ENCODE measurements at places on chromosomes 7 and 10.

DNA sequence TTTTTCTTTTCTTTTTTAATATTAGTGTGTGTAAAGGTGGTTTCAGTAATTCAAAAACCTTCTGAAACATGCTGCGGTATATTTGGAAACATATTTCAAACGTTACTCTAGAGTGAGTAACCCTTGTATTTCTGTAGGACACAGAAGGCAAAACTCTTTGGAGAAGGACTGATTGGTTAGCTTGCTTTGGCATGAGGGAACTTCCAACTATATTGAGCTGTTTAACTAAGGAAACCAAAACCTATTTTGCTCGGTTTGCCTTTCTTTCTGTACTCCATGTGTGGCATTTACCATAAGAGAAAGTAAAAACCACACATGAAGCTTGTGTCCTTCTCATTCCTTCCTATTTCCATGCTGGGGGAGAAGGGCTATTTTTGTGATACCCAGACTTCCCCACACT is 149.8 kb downstream of the DYNC1I1 start:
- no peak for DNase-seq

- no peak for DNase-seq
Observed at GRCh38 chr10:10959666-10960065, 58.0 kb upstream of the CELF2 start.

DNA sequence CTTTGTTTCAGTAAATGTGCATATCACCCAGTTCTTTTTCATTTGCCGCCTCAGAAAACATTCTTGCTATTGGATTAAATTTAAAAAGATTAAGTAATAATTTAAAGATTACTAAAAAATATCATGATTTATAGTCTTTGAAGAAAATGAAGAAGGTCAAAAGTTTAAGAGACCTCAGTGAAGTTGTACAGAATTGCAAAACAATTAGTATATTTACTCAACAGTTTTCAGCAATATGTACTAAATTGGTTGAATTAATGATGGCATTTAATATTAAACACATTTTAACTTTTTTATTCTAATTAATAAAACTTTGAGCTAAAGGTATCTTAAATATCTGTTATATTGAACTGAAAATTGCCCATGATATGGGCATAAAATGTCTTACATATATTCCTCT is 49.9 kb upstream of the KLF6 start:
- no peak for DNase-seq

DNA sequence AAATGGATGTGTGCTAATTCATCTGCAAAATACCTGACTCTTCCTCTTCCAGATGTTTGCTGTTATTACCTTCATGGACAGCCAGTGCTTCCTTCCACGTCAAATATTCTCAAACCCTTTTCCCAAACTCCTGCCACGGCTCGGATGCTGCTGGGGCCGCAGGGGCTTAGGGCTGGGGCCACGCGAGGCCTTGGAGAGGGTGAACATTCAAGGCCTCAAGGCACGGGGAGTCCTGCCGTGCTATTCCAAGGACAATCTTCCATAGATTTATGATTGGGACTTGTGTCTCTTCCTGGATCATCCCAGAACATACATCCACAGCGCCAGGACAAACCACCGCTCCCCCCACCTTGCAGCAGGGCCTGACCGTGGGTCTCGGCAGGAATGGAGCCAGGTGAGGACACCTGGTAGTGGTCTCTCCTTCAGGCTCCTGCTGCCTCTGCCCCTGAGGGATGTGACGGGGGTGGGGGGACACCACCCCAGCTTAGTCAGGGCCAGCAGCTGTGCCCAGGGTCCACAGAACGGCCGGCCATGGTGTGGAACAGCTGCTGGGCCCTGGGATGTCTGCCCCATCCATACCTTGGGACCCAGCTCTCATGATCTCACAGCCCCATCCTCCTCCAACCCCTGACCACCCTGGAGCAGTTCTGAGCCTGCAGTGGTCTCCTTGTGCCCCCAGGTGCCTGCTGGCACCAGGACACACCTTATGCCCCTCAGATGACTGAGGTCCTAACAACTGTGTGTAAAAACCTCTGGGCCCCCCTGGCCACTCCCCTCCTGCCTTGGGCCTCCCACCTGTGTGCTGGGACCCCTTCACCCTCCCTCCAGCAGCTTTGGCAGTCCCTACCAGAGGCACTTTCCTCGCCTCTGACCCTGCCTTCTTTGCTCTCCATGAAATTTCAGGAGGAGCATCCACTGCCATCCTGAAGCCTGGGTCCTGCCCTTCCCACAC is 16.7 kb downstream of the VIPR2 start:
- no peak for DNase-seq

DNA sequence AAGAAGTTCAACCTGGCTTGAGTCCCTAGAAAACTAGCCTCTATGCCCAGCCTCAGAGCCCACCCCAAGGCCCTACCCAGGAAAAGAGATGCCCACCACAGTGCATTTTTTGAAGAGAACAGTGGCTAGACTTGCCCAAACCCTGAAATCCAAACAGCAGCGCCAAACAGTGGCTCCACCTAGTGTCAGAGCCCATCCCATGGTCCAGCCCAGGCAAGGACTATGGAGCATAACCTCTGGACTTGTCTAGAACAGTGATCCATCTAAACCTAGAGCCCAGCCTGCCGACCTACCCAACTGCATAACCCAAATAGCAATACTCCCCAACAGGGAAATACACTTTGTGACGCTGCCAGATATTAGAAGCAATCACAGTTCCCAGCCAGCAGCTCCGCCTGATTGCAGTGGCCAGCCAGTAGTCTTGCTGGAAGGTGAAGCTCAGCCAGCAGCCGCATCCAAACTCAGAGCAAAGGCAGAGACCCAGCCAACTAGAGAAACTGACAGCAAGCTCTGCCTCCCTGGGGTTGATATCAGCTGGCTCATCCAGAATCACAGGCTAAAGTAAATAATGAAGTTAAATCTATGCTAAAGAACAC is 44.5 kb downstream of the HBP1 start:
- DNase-seq: no peak

DNA sequence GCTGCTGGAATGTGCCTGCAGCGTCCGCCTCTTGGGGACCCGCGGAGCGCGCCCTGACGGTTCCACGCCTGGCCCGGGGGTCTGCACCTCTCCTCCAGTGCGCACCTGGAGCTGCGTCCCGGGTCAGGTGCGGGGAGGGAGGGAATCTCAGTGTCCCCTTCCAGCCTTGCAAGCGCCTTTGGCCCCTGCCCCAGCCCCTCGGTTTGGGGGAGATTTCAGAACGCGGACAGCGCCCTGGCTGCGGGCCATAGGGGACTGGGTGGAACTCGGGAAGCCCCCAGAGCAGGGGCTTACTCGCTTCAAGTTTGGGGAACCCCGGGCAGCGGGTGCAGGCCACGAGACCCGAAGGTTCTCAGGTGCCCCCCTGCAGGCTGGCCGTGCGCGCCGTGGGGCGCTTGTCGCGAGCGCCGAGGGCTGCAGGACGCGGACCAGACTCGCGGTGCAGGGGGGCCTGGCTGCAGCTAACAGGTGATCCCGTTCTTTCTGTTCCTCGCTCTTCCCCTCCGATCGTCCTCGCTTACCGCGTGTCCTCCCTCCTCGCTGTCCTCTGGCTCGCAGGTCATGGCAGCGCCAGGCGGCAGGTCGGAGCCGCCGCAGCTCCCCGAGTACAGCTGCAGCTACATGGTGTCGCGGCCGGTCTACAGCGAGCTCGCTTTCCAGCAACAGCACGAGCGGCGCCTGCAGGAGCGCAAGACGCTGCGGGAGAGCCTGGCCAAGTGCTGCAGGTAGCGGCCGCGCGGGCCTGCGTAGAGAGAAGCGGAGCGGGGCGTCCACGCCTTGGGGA is 645 bp downstream of the SLC26A4 start:
- no peak for DNase-seq

DNA sequence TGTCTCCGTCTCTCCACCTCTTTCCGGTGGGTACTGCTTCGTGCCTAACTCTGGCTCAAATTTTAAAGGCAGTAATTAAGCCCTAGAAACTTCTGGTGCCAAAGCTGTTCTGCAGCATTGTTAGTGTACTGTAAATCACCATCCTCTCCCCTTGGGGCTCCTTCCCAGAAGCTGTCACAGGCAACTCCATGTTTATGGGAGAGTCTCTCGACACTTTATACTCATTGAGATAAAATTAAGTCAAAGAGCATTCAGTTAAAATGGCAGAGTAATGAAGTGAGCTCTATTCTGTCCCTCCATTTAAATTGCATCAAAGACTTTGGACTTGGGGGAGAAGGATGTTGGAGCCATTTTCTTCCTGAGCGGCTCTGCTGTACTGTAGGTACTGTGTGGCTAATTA is 274.8 kb downstream of the SFMBT2 start:
- DNase-seq: no peak

DNA sequence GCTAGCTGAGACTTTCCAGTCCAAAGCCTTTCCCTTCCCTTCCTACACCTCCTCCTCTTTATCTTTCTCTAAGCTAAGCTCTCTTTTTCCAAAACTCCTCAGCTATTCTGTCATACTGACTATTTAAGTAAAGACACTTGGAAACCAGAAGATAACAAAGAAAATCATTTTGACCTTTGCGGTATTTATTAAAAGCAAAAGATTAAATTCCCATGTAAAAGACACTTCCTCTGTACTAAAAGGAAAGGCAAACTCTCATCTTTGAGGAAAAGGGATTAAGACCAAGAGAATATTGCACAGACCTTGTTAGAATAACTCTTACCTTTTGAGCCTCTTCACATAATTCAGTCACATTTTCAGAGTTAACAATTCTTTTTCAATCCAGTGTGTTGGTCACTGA is 15.8 kb downstream of the ST8SIA6 start:
- no peak for DNase-seq

DNA sequence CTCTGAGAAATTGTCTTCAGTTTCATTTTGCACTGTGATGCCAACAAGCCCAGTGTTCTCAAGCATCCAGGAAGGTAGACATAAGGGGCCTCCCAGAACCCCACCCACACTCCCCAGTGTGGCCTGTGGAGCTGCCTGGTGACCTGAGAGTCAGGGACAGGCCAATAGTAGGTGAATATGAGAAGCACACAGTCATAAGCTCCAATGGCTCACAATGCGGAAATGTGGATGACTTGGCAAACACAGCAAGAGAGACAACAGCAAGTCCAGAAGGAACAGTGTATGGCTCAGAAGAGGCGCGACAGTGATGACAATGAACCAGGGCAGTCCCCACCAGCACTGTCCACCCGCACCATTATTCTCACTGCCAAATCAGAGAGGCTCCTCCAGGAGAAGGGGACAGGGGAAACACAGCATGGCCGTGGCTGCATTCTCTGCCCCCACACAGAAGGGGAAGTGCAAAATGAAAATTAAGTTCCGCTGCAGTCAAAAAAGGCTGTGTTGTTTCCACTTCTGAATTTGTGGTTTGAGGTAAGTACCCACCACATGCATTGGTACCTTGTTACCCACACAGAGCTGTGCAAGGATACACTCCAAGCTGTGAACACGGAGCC is 419.8 kb downstream of the GRID1 start:
- DNase-seq: no peak

DNA sequence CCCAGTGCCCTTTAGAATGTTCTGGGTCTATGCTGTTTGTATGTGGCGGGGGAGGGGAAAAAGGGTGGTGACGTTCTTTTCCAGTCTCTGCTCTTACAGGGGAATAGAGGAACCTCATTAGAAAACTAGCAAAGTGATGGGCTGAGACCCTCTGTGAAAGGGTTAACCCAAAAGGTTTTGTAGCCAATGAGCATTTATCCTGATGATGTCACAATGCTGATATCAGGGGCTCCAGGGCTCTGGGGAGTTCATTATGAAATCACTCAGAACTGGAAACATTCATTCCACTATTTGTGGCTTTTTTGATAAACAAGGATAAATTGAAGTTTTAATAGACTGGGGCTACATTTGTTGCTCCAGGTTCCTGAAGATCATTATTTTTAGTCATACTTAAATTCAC is 71.7 kb downstream of the ARID5B start:
- DNase-seq: no peak

- no peak for DNase-seq
Observed at GRCh38 chr7:129780257-129780973, 168.9 kb downstream of the NRF1 start.

GRCh38 chr7:105773030-105773460 is 103.4 kb downstream of the ATXN7L1 start:
- DNase-seq: no peak

DNA sequence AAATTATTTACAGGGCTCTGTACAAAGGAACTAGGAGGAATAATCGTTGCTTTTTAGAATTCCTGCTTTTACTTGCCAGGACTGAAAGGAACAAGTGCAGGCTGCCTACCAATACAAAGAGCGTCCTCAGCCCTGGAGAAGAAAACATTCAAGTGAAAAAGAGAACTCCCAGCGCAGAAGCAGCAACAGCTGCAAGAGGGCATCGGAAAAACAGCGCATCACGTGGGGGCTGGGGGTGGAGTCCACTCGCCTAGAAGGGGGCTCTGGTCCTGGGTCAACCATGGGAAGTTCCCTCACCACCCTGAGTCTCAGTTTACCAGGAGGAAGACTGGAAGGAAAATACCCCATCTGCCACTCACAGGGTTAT is 385 bp upstream of the C10orf90 start:
- DNase-seq: no peak

DNA sequence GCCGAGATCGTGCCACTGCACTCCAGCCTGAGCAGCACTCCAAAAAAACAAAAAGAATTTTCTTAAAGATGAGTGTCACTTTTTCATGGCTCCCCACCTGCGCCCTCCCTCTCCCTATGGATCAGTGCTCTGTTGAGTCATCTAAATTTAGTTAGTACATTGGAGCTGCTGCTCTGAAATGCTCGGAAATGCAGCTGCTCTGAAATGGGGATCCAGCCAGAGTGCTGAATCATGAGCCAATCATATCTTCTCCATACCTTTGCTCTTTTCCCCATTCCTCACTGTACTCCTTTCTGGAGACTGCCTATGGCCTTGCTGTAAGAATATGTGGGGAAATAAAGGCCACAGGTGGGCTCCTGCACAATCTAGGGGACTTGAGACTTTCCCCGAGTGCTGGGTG is 188.8 kb downstream of the ZNF438 start:
- no peak for DNase-seq

GRCh38 chr10:20707251-20707650 is 189.9 kb downstream of the NEBL start:
- DNase-seq: no peak

GRCh38 chr7:140640727-140641523 is at the start of gene DENND2A:
Gene DENND2A, minus strand, starts transcription at chr7:140640813. Its CDS starts 38,416 bp downstream, at chr7:140602397.
- no peak for DNase-seq

GRCh38 chr7:148535217-148535616 is 55.3 kb upstream of the C7orf33 start:
- no peak for DNase-seq

GRCh38 chr7:5276611-5277010 is 6.1 kb upstream of the SLC29A4 start:
- DNase-seq: no peak

- no peak for DNase-seq
Observed at GRCh38 chr7:98049034-98049433, 57.6 kb upstream of the LMTK2 start.

GRCh38 chr7:15174485-15174884 is 271.9 kb upstream of the DGKB start:
- DNase-seq: no peak

DNA sequence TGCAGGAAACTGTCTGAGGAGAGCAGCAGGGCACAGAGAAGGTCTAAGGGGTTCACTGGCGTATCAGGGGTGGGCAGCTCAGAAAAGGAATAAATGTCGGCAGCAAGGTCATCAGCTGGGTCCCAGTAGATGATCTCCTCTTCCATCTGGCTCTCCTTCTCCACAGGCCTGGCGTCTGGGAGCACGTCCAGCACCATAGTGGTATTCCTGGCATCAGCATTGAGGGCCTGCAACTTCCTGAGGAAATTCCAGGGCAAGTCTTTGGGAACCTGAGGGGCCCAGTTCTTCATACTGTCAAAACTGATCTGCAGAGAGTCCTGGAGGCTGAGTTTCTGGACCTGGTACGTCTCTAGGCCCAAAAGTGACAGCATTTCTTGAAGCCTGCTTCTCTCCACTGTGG is 9.6 kb upstream of the MRPS24 start:
- DNase-seq: no peak

GRCh38 chr10:79286318-79286951 is 60.8 kb upstream of the PPIF start:
- no peak for DNase-seq

Measured in fibroblast of skin of left quadriceps (primary cell).